CD4-positive, alpha-beta T cell (primary cell): ENCODE measurements at places on chromosomes 5 and 9. TPM values are rescaled to one million over a fixed set of nuclear protein-coding genes. Genes with fewer than 3 reads are reported as not detected.

Gene PDE6A
- total RNA-seq: not detected

Gene SPATA31C1
- total RNA-seq: not detected

Gene TLE1
- total RNA-seq: 3.5 TPM

Gene IRX4
- total RNA-seq: not detected

Gene PCDHGA3
- total RNA-seq: not detected

Gene CNTFR
- total RNA-seq: not detected

Gene PCDHGB7
- not detected for total RNA-seq

Gene FOXI1
- total RNA-seq: 0.28 TPM

Gene GHR
- total RNA-seq: not detected

Gene ARL10
- 4.4 TPM for total RNA-seq

Gene EIF4E1B
- not detected for total RNA-seq

Gene CERT1
- 28.7 TPM for total RNA-seq

Gene FCN2
- total RNA-seq: not detected

Gene PTTG1
- total RNA-seq: 17.6 TPM

Gene PIP5K1B
- total RNA-seq: not detected

Gene GSN
- total RNA-seq: 2.6 TPM

- DNase-seq: no peak
These were observed 135.5 kb downstream of the SEC61B start for GRCh38 chr9:99357575-99357974.

DNA sequence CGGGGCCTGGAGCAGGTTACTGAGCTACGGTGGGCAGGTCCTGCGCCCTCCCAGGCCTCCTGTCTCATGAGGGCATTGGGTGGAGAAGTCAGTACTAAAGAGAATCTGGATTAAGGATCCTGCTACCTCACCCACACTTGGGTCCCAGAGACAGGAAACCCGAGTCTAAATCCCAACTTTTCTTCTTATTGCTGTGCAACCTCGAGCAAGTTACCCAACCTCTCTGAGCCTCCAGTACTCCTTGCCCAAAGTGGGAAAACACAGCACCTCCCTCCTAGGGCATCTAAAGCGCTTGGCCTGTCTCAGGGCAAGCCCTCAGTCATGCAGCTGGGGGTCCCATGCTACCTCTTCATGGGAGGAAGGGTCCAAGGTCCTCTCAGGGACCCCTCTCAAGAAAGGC, 28.2 kb downstream of the ASS1 start:
- DNase-seq: no peak

DNA sequence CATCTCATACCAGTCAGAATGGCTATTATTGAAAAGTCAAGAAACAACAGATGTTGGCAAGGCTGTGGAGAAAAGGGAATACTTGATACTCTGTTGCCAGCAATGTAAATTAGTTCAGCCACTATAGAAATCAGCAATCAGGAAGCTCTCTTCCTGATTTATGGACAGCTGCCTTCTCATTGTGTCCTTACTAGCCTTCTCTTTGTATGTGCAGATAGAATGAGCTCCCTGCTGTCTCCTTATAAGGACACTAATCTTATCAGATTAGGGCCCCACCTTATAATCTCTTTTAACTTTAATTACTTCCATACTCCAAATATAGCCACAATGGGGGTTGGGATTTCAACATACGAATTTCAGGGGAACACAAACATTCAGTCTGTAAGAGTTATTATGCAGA, 38.0 kb downstream of the KCNV2 start:
- DNase-seq: no peak

GRCh38 chr5:1004461-1005248, 3.9 kb upstream of the NKD2 start:
- DNase-seq: peak; percentile 44

DNA sequence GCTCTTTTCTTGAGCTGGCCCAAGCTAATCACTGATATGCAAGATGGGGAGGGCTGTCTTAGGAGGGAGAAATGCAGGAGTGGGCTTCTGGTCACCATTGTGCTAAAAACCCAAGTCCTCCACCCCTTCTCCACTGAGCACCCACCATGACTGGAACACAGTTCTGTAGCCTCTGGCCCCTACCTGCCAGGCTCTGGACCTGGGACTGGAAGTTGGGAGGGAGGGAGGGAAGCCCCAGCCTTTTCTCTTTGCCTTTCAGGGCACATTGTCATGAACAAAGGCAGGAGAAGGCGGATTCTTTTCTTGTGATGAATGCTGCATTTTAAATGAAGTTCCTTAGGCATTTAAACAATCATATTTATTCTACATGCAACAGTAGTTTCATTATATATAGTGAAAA, 559.1 kb upstream of the TRPC7 start:
- DNase-seq: no peak

DNA sequence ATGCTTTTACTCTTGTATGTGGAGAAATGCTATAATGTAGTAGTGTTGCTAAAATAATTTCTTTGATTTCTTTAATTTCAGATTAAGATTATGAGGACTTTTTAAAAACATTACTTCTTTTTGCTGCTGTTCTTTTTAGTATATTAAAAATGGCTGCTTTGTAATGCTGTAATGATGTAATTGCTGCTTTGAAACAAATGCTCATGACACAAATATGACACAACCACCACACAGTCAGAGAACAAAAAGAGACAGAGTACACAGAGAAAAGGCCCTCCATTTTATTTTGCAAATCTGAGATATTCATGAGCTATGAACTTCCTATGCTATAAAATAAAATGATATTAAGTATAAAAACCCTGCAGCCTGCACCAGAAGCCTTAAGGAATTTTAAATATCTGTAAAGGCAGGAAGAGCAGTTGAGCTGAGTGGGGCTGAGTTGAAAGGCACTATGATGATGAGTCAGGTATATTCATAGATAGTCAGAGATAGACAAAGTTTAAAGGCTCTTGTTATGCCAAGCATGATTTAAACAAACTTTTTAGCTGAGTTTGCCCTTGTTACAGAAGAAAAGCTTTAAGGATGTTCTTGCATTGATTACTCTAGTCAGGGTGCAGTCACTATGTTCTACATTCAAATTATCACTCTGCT, 5.1 kb upstream of the POU5F2 start:
- no peak for DNase-seq

DNA sequence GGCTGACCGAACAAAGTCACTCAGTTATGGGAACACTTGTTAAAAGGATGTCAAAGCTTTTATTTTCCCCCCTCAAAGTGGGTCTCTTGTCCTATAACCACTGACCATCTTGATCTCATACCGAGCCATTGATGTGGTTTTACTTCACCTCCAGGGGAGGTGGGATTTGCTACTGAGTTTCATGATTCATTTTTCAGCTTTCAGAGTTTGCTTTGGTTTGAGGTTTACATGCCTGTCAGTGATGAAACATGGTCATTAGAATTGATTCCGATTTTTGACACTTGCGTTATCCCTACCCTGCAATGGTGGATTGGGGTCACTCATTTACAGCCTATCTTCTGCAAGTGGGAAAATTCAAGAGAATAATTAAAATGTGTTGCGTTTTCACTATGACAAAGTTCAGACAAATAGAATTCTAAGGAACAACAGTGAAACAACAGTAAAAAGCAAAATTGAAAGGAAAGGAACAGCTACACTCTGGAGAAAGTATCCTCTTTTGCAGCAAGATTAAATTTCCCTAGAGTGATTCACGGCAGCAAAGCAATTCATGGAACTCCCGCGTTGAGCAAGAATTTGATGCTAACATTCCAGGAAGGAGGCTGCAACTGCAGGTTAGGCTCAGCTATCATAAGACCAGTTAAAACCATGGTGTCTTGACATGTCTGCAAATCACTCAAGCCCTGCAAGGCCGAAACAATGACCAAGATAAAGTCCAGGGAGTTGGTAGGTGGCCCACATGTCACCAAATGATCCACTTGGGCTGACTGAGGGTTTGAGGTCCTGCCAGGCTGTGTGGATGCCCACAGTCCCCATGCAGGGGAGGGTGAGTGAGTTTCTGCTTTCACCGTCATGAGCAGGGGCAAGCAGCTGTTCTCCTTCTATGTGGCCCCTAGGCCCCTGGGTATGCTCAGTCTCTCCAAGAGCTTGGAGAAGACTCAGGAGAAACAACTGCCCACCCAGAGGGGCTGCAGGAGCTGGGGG, 9.4 kb downstream of the GADD45G start:
- DNase-seq: no peak

- no peak for DNase-seq
These were observed 1816.1 kb upstream of the C9orf72 start for GRCh38 chr9:29389421-29389820.

DNA sequence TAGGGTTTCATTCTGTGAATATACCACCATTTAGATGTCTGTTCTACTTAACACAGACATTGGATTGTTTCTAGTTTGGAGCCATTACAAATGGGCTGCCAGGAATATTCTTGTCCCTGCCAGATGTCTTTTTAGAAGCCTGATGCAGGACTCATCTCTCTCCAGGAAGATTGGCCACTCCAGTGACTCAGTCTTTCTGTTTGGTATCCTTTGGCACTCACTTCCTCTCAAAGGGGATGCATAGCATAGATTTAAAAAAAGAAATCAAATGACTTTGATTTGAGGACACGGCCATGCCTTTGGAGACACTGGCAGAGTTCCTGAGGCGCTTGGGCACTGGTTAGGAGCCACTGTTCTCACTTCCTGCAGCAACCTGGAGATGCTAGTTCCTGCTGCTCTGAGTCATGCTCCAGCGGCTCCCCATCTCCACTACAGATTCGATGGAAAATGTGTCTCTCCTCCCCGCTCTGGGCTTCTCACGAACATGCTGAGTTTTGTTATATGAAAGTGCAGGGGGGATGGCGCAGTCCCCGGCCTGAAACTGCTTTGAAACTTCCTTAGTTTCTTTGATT, 3.5 kb upstream of the ZNF366 start:
- no peak for DNase-seq

DNA sequence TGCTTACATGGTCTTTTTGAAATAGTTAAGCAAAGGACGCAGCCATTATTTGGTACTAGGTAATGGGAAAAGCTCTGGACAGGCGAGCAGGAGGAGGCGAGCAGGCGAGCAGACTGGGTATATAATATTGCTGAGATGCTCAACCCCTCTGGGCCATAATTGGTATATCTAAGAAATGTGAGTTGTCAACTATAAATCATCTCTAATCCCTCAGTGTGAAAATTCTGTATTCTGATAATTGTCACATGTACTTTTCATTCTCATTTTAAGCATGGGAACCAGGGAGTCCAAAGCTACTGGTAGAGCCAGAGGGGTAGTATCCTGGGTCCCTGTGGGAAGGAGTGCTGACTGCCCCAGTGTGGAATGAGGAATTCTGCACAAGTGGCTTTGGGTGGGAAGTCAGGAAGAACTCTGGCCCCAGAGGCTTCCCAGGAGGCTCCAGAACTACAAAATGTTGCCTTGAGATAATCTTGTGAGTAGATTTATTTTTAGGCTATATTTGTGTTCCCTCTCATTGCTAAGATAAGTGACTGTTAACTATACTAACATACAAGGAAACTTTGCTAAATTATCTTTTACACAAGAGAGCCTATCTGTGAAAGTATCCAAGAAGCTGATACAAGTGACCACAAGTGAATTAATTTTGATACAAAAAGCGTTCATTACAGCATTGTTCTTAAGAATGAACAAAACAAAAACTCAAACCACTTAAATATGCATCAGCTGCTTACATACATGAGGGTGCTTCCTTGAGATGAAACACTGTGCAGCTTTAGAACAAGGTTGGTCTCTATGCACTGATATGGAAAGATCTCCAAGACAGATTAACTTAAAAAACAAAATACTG, 70.5 kb upstream of the TNFAIP8 start:
- no peak for DNase-seq

GRCh38 chr5:172939071-172939470, 20.2 kb upstream of the RPL26L1 start:
- no peak for DNase-seq

DNA sequence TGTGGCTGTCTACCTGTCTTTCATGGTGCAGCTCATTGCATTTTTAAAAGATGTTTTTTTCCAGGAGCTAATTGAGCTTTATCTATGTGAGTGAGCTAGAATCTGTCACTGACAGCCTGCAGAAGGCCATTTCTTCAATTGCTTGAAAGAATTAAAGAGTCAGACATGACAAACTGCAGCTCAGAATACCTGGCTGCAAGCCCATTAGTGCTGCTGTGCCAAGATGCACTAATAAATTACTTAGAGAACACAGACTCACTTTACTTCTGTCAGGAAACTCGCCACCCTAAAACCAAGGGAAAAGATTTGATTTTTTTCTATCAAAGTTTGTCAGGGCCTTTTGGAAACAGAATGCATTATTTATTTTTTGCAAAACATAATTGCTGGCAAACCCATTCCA, 368.3 kb downstream of the CAAP1 start:
- DNase-seq: no peak

DNA sequence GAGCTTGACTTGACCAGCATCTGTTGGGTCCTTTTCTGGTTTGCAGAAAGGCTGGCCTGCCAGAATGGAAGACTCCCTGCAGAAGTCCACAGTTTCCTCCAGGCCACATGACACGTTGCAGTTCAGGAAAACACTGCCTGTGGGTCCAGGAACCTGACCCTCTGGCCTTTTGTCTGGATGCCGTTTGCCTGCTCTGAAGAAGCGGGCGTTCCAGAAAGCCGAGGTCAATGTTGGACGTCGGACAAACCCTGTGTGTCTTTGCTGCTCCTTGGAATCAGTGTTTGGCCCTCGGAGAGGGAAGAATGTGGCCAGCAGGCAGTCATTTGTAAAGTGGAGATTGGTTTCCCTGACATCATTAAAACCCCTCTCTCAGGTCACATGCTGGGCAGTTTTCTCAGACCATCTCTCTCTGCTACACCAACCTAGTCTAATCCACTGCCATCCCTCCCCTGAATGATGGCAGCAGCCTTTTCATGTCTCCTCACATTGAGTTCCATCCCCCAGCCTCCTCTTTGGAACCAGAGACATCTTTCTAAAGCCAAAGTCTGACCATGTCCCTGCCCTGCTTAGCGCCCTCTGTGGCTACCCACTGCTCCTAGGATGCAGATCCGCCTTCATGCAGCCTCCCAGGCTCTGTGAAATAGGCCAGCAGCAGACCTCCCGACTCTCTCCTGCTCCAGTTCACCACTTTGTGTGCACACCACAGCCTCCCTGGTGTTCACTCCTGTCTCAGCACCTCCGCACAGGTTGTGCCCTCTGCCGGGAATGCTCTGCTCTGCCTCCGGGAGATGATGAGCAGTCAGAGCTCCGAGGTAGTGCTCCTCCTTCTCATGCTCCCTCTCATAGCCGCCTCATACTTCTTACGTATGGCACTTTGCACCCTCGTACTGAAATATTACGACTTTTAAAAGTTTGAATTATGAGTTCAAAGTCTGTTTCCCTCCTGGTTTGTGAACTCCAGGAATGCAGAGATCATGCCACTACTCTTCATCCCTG, 75.6 kb downstream of the RALGPS1 start:
- no peak for DNase-seq

GRCh38 chr9:108709997-108710396, 145.8 kb downstream of the ACTL7B start:
- no peak for DNase-seq
